ENCODE measurements at places on chromosomes 5 and 9.

GRCh38 chr5:161256957-161257356 is 289.6 kb downstream of the GABRB2 start:
- no peak for DNase-seq

- DNase-seq: no peak
Measured at GRCh38 chr5:161263191-161263590, 283.3 kb downstream of the GABRB2 start.

DNA sequence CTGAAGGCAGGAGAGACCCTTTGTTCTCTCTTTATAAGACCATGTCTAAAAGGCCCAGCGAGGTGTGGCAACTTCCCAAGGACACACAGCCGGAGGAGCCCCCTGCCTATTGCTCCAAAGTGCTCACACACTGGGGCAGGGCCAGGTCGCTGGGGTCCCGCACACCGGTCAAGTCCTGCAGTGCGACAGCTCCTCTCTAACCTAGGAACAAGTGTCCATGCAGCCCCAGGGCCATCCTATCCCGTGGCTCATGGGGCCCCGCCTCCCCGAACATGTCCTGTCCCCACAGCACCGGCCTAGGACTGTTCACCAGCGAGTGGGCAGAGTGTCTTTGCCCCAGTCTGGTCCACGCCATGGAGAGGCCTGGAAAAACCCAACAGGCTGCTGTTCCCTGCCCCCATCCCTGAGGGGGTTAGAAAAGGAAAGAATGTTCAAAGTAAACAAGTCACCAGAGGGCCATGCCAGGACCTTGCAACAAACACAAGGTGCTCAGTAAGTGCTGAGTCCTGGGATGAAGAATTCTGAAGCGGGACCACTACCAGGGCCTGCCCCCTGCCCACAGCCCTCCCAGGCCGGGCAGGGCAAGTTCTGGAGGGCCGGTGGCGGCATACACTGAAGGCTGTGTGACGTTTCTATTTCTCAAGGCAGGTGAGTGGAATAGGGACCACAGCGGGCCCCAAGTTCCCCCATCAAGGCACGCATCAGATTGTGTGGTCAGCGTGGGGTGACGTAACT is 938 bp downstream of the NINJ1 start:
- peak; percentile 29 for DNase-seq

DNA sequence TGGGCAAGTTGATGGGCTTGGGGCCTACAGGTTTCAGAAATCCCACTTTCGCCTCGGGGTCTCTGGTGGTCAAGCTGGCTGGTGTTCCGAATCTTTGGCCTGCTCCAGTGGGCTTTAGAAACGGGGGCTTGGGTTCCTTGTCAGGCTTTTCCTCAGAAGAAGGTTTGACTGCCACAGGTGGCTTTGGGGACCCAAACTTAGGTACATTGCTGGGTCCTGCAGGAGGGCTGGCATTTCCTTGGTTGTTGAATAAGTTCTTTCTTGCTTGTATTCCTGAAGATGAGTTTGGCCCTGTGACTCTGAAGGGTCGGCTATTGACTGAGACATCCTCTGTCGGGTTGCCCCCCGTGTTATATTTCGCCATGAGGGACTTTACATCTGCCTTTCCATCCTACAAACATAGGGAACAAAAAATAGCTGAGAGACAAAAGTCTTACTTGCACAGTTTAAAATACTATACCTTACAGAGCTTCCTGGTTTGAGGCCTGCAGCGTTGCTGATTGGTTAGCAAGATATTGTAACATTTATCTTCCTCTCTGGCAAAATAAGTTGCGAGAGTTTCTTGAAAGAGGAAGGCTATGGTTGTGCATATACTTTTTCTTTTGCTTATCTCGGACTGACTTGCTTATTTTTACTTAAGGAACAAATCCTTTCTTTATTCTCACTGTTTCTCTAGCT is 16.6 kb downstream of the FYB1 start:
- no peak for DNase-seq

DNA sequence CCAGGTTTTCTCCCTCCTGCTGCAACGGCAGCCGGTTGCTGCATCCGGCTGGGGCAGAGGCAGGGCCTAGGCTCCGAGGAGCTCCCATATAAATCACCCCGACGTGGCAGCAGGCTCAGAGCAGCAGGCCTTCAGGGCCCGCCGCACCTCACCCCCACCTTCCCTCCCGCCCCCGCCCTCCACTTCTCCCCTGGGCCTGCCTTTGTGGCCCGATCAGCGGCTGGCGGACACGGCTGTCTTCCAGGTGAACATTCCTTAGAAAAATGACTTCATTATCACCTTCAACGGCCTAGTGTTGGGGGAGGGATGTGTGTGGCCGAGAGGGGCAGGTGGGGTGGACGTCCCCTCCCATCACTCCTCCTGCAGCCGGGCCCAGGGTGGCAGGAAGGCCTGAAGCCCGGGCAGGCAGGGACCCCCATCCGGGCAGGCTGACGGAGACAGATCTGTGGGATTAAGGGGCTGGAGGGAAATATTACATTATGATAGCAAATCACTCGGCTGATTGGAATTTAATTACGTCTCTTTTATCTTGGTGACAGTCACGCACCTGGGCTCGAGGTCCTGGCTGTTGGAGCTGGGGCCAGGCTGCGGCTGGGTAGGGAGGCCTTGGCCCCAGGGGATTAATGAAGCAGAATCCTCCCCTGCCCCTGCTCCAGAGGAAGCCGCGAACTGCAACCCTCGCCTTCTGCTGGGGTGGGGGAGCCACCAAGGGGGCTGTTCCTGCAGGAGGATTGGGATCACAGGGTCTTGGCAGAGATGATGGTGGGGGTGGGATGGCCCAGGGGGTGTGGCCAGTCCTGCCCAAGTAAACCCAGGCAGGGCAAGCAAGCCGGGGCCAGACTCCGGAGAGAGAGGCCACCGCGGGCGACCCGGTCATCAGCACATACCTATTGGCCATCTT is 38.4 kb upstream of the RXRA start:
- DNase-seq: no peak

DNA sequence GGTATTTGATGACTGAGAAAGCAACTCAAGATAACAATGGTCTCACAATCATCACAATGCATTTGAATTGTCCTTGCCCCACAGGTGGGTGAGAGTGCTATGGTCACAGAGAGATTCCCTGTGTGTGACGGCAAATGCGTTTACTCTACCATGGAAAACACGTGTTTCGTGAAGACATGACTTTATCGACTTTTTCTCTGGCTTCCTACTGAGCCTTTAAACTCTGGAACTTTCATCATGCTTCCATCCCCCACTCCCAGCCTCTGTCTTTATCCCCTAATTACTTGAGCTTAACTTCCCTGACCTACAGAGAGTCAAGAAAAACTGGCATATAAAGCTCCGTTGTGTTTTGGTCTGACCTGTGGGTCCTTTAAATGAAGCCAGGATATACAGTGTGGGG is 414.1 kb upstream of the CLINT1 start:
- DNase-seq: no peak

GRCh38 chr9:127058645-127059021 is 63.8 kb downstream of the ANGPTL2 start:
- no peak for DNase-seq

- DNase-seq: no peak
Measured at GRCh38 chr9:95570150-95570549, 53.4 kb upstream of the PTCH1 start.

GRCh38 chr9:69504058-69504457 is 168.1 kb downstream of the APBA1 start:
- no peak for DNase-seq
